M059J (cell line): ENCODE measurements at places on chromosomes 3 and 15. TPM values are rescaled to one million over a fixed set of nuclear protein-coding genes. Genes with fewer than 3 reads are reported as not detected.
A peak's percentile ranks its signal among the peaks of the same experiment; 100 is the strongest.

Gene MTFMT
- total RNA-seq: 19.9 and 21.2 TPM in 2 replicates

Gene MNS1
- 3.4 and 5.6 TPM in 2 replicates for total RNA-seq

Gene TMEM266
- not detected in 2 replicates for total RNA-seq

Gene ATP10A
- not detected in 2 replicates for total RNA-seq

Gene THPO
- total RNA-seq: not detected in 2 replicates

Gene ADCY5
- not detected in 2 replicates for total RNA-seq

Gene NDN
- total RNA-seq: not detected in 2 replicates

Gene SCG3
- 0.10 TPM in 1 of 2 replicates, not detected in the other for total RNA-seq

Gene ADAMTS17
- 0.02 TPM in 1 of 2 replicates, not detected in the other for total RNA-seq

Gene FOXB1
- not detected in 2 replicates for total RNA-seq

GRCh38 chr3:149512073-149512782 lies 37.7 kb downstream of the TM4SF4 start:
- DNase-seq: peak; percentile 74

GRCh38 chr3:55508335-55508734 lies 21.2 kb upstream of the WNT5A start:
- no peak for DNase-seq

- no peak for DNase-seq
Observed at GRCh38 chr15:67296684-67297083, 42.1 kb downstream of the IQCH start.

- DNase-seq: no peak
Observed at GRCh38 chr3:58965865-58966264, 84.0 kb downstream of the CFAP20DC start.

- DNase-seq: peak; percentile 36
Observed at GRCh38 chr3:39275052-39275451, 4.8 kb downstream of the CX3CR1 start.

- DNase-seq: peak; percentile 45
Observed at GRCh38 chr3:52532517-52532837, 1.2 kb downstream of the NT5DC2 start.

- DNase-seq: no peak
Observed at GRCh38 chr3:89300981-89301380, 193.6 kb downstream of the EPHA3 start.

DNA sequence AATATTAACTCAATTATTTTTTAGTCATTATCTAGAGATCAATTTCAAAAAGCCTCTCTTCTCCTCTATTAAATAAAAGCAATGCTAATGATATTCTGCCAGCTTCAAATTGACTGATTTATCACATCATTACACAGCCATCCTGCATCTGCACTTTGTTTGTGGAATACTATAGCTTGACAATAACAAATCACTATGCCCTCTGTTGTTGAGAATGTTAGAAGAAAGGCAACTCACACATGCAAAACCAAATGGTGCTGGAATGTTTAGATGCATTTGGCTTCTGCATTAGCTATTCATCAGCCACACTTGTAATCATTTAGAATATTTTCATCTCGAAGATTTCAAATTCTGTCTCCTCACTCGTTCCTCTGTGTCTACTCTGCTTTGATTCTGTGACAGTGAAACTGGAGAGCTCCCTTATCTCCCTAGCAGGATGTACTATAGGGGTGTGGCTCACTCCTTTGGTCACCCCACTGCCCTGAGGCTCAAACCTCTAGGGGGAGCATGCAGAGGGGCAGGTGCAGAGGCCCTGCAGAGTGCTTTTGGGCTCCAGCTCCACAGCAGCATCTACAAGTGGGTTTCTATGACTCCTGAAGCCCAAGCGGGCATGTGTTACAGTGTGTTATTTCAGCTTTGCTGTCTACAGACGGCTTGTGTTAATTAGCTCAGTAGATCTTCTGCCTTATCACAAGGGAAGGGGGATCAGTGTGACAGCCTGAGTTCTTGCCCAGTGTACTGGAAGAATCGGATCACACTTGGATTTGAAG lies 454.1 kb upstream of the BCHE start:
- no peak for DNase-seq

GRCh38 chr15:90083954-90084607 lies 18.2 kb downstream of the IDH2 start:
- no peak for DNase-seq

- peak; percentile 88 for DNase-seq
Observed at GRCh38 chr3:58271901-58272501, 34.0 kb upstream of the RPP14 start.

DNA sequence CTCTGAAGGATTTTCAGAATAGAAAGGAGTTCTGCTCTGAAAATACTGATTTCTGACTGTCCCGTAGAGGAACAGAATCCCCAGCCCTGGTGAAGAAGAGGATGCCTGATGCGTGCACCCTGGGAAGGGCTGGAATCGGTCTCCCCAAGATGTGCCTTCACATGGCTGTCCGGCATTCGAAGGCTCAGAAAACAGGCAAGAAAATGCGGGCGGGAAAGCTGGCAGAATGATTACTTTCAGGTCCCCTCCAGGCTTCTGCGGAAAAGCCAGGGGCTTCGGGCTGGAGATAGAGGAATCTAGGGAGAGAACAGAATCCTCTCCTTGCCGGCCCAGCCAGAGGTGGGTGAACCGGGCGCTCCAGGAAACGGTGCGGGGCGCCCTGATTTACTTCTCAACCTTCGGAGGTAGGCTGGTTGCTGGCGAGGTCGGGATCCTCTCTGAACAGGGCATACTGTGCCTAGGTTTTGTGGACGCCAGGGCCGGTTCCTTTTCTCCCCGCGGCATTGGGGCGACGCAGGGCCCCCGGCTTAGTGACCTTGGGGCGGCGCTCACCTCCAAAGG lies 2.5 kb downstream of the FOXL2NB start:
- no peak for DNase-seq

- DNase-seq: no peak
Observed at GRCh38 chr15:67383899-67384298, 129.3 kb downstream of the IQCH start.

DNA sequence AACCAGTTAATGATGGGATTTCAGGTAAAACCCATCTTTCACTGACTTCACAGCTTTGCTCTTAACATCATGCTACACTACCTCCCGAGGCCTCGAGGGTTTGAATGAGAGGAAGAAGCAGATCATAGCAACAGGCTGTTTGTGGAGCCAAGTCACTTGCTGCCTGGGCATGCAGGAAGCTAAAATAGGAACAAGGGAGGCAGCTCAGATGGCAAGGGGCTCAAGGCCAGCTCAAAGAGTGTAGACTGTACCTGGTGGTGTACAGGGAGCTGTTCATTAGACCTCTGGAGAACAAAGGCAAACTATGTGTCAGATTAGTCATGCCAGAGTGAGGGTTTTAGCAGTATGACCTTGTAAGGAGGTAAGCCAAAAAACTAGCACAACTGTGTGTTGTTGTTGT lies 28.8 kb downstream of the ARRDC4 start:
- no peak for DNase-seq

DNA sequence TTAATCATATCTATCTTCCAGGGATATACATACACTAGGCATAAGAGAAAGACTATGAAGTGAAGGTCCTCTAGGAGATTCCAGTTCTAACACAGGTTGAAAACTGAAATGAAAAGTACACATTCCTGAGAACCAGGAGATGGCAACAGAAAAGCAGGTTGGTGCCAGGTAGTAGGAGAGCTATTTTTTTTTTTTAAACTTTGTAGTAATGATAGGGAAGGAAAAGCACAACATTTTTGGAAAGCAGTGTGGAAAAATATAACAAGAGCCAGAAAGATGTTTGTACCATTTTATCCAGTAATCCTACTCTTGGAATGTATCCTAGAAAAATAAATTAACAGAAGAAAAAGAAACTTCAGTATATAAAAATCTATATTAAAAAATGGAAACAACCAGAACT lies 189.9 kb downstream of the DTWD1 start:
- DNase-seq: no peak

GRCh38 chr15:29451201-29451781 lies 181.7 kb upstream of the NSMCE3 start:
- no peak for DNase-seq

- DNase-seq: no peak
Observed at GRCh38 chr15:48032911-48033310, 87.9 kb upstream of the SLC24A5 start.

GRCh38 chr3:126340596-126340942 lies 16.6 kb downstream of the KLF15 start:
- no peak for DNase-seq

DNA sequence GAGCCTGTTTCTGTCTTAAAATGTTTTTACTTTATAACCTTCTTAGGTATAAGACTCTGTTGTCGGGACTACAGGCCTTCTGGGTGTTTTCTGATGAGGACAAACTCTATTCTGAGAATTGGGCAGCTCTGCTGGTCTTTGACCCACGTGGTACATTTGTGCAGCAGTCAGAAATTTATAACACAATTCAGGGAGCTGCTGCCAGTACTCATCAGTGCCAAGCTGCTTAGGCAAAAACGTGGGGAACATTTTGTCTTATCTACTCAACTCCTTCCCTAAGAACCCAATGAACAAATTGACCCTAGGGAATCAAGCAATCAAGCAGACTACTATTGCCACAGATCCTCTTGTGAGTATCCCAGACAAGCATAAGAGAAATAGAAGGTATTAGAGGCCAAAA lies 180.7 kb upstream of the PDZRN3 start:
- DNase-seq: no peak

GRCh38 chr15:48622237-48622636 lies 23.3 kb downstream of the FBN1 start:
- no peak for DNase-seq

- no peak for DNase-seq
Observed at GRCh38 chr15:81337713-81338157, 13.8 kb upstream of the STARD5 start.

DNA sequence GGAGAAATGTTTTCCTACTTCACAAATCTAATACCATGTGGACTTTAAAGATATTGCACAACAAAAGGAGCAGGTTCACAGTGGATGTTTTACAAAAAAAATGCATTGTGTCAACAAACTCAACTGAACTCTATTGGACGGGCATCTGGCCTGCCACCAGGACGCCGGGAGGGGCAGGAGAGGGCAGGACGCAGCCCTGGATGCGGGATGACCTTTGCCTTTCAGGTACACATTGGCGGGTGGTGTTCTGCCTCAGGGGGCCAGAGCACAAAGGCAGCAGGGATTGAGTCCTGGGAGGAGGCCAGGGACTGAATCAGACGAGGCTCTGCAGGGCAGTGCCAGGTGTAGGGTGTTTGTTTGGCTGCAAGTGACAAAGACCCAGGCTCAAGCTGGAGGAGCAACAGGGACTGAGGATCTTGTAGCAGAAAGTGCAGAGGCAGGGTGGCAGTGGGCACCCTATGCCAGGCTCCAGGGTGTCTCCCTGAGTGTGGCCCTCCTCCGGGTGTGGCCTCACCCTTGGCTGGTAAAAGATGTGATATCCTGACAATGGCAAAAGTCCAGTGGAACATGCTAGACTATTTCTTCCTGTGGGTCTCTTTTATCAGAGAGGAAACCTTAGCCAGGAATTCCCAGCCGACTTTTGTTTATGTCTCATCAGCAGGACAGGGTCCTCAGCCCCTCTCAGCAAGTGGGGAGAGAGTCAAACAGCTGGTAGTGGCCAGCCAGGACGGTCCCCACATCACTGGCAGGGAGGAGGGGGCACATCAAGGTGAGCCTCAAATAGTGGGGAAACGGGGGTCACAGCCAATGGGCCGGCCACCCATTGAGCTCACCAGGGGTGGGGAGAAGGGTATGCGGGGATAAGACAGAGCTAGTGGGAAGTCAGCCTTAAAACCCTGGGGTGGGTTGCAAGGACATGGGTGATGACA lies 29.7 kb upstream of the KLF13 start:
- no peak for DNase-seq

GRCh38 chr15:37818152-37818677 lies 116.2 kb upstream of the TMCO5A start:
- DNase-seq: no peak

DNA sequence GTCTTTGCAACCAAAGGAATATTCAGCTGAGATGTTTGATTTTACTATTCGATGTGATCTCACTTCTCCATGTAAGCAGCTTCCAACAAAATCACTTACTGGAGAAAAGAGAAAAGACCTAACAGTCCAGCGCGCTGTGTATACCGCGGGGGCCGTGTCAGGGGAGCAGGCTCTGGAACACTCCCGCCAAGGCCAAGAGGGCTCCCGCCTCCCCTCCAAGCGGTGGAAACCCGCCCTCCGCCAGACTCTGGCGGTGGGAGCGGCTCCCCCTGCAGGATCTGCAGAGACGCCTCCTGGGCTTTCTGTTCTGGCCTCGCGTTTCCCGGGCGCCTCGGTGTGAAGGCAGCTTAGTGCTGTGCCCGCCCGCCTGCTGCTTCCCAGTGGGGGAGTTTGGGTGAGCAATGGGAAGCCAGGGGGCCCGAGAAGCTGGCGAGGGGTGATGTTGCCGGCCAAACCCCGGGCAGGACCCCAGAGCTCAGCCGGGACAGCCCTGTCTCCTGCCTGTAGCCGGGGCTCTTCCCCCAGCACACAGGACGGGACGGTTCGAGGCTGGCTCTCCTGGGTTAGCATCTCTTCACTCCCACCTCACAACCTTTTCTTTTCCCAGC lies 36.3 kb downstream of the CHST14 start:
- peak; percentile 71 for DNase-seq

- no peak for DNase-seq
Observed at GRCh38 chr3:52856666-52857065, 21.8 kb upstream of the MUSTN1 start.

GRCh38 chr15:78938658-78939488 lies 6.0 kb downstream of the CTSH start:
- no peak for DNase-seq

DNA sequence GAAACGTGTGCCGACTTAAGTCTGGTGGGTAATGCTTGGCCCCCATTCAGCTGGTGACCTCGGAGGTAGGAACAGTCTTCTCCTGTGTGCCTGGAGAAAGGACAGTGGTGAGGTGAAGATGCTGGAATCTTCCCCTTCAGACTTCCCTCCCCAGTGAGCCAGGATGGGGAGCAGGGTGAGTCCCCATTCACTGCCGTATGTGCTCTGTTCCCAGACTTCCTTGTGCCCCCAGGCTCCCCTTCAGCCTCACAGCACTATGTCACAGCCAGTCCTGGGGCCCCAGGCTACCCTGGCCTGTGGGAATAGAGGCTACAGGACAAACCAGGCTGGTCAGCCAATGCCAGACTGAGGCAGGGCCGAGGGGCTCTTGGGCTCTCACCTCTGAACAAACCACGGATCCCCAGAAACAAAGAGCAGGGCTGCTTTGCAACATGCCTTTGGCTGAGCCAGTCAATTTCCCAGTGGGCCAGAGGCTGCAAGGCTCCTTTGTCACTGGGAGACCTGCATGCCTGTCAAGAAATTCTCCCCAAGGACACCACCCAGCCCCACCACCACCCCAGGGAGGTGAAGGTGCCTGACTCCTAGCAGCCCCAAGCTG lies 31.8 kb upstream of the HHATL start:
- DNase-seq: no peak

- no peak for DNase-seq
Observed at GRCh38 chr3:39915027-39915426, 105.6 kb downstream of the MYRIP start.

- peak; percentile 58 for DNase-seq
Observed at GRCh38 chr3:28840976-28841376, 439.9 kb upstream of the RBMS3 start.

- DNase-seq: no peak
Observed at GRCh38 chr3:133361011-133361410, 38.8 kb upstream of the BFSP2 start.
